ENCODE measurements at places on chromosomes 5 and 9.

DNA sequence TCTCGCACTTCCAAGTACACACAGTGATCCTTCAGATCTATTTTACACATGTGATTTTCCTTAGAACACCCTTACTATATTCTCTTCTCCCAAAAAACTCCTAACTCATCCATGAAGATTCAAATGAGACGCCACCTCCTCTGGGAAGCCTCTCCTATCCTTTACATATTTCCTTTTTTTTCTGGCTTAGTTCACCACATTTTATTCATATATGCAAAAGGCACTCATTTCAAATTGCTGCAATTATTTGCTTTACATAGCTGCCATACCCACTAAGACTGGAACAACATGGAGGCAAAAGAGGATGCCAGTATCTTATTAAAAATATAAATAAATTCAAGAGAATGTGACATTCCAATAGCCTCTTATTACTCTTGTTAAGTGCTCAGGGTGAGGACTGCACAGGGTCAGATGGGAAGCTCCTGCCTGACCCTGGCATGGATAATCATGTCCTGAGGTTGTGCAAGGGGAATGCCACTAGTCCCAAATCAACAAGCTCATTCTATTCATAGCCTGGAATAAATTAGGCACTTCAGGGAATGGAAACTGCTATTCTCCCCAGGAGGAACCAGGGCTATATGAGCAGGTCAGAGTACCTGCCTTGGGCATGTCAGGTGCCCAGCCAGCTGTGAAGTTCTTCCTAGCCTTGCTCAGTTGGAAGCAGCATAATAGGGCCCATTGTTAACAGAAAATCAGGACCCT, 262.9 kb downstream of the FBXL17 start:
- DNase-seq, result no peak

DNA sequence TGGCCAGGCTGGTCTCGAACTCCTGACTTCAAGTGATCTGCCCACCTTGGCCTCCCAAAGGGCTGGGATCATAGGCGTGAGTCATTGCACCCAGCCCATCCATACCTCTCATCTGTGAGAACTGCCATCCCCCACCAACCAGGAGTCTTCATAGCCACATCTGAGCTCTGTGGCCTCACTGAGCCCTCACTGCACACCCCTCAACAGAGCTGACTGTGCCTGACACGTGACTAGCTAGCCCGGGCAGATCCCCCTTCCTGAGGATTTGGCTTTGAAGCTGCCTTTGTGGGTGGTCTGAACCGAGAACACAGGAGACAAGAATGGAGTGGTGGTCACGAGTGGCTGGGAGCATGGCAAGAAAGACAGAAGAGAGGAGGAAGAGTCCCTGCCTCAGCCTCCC, 15.6 kb downstream of the AK8 start:
- DNase-seq, result no peak

- no peak for DNase-seq
Measured at GRCh38 chr5:55557123-55557522, 22.4 kb upstream of the PLPP1 start.

GRCh38 chr5:139666551-139666950, 18.4 kb downstream of the CXXC5 start:
- no peak for DNase-seq

GRCh38 chr9:88852794-88853193, 138.5 kb upstream of the S1PR3 start:
- DNase-seq, result no peak

DNA sequence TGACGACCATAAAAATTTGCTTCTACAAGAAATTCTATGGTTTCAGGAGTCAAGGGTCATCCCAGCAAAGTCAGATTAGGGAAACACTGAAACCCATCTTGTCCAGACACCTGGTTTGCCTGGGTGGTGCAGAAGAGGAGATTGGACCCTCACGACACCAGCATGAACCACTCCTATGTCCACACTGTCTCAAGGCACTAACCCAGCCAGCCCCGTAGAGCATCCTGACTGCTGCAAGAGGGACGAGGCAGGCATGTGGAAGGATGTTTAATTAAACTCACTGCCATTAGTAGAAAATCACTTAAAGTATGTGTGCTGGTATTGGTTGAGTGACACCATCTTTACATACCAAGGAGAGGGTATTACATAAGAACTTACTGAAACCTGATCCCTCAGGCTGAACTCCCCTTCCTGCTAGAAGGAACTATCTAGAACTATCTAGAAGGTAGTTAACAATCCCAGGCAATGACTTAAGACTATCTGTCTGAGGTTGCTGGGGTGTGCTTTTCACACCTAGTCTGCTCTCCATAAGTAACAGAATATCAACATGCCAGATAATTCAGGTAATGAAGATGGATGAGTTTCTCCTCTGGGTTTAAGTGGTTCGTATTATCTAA, 93.6 kb downstream of the SEMA6A start:
- no peak for DNase-seq

- no peak for DNase-seq
Measured at GRCh38 chr5:95686651-95687050, 3.9 kb upstream of the SPATA9 start.

- DNase-seq, result no peak
Measured at GRCh38 chr9:124602632-124603031, 95.4 kb upstream of the NR5A1 start.

GRCh38 chr9:88243736-88244135, 105.5 kb upstream of the SPATA31C2 start:
- DNase-seq, result no peak

GRCh38 chr5:109388407-109388806, 21.4 kb downstream of the PJA2 start:
- no peak for DNase-seq

DNA sequence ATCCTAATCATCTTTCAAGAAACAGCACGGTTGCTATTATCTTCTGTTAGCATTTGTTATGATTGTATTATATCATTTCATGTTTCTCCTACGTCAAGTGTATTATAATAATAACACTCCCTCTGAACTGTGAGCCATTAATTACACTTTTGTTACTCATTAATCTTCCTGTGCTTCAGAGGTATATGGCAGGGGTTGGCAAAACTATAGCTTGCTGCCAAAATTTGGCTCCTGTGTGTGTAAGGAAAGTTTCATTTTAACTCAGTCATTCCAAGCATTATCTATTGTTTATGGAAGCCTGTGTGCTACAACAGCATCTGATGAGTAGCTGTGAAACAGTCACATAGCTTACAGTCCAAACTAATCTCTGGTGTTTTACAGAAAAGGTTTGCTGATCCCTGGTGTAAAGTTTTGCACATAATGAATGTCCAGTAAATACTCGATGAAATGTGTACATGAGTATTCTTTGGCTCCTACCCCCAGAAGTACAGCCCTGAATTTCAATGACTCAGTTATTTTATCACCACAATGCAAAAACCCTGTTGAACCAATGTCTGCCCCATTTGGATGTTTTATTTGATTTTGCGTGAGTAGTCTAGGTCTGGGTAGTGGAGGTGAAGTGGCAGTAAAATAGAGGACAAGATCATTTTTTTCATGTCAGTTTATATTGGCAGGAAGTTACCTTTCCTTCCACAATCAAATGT, 648.2 kb downstream of the MAT2B start:
- DNase-seq, result no peak

DNA sequence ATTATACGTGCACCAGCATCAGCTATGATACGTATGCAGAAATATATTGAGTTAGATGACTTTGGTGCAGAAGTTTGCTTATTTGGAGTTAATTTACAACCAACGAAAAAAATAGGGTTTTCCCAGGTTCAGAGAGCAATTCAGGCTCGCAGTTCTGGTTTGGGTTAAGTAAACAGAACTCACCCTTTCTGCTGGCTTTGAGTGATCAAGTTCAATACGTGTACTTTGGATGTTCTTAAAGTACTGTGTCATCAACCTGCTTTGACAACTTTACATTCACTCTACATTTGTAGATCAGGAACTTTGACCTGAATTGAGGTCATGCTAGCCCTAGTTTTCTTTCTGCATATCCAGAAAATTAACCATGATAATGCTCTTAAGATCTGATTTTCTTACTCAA, 40.7 kb downstream of the ACOT12 start:
- no peak for DNase-seq

GRCh38 chr5:157607371-157608161, 32.0 kb upstream of the ADAM19 start:
- DNase-seq, result no peak

GRCh38 chr5:7714119-7714518, 136.8 kb downstream of the CFAP90 start:
- DNase-seq, result no peak

DNA sequence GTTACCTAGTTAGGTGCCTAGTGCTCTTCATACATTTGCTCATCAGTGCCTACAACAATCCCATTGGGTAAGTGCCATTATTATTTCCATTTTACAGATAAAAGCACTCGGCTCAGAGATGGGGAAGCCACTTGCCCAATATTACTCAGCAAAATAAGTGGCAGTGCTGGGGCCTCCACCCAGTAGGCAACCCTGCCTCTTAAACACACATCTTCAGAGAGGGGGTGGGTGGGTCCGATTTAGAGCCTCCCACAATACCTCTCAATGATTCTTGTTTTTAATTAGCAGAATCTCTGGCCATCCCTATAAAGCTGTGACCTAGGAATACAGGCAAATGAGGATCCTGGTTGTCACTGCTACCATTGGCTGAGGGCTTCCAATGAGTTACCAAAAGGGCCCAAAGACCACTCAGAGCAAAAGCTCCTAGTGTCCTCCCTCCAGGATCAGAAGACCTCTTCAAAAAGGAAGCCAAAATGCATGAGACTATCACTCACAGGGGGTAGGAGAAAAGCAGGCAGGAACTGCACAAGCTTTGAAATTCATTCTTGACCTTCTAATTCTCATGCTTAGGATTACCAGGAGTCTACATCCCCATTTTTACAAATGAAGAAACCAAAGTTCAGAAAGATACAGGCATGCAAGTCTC, 36.1 kb upstream of the UBE2D2 start:
- no peak for DNase-seq

GRCh38 chr9:110050925-110051355, 157.0 kb downstream of the C9orf152 start:
- DNase-seq, result peak; percentile 72

GRCh38 chr9:4430432-4431261, 59.6 kb upstream of the SLC1A1 start:
- no peak for DNase-seq

GRCh38 chr5:56684159-56684558, 131.2 kb upstream of the MAP3K1 start:
- no peak for DNase-seq

DNA sequence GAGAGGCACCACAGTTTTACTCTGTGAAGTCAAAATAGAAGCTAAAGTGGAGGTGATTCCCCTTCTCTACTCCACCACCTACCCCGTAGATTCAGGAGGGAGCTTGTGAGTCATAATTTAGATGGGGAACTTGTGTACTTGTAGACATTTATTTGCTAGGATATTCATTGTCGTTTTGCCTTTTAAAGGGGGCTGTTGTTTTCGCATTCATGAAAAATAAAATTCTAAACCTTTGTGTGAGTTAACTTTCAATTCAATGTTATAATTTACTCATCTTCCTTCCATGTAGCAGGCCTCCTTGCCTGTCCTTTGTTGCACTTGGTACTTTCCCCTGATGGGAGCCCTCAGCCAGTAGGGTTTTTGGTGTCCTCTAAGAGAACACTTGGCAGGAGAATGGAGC, 22.0 kb downstream of the SECISBP2 start:
- DNase-seq, result no peak

- DNase-seq, result no peak
Measured at GRCh38 chr9:97874624-97875023, 21.6 kb downstream of the FOXE1 start.

DNA sequence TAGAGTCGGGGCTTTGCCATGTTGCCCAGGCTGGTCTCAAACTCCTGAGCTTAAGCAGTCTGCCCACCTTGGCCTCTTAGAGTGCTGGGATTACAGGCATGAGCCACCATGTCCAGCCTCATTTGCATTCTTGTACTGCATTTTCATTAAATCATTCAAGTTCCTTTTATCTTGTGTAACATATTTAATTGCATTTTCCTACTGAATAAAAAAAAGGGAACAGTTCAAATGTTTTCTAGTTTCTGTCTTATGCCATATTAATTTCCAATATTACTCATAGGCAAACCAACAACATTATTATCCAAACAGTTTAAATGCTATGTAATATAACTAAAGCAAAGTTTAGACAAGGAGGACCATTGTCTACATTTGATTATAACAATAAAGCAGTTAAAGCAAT, 6.1 kb downstream of the SLC31A1 start:
- no peak for DNase-seq

DNA sequence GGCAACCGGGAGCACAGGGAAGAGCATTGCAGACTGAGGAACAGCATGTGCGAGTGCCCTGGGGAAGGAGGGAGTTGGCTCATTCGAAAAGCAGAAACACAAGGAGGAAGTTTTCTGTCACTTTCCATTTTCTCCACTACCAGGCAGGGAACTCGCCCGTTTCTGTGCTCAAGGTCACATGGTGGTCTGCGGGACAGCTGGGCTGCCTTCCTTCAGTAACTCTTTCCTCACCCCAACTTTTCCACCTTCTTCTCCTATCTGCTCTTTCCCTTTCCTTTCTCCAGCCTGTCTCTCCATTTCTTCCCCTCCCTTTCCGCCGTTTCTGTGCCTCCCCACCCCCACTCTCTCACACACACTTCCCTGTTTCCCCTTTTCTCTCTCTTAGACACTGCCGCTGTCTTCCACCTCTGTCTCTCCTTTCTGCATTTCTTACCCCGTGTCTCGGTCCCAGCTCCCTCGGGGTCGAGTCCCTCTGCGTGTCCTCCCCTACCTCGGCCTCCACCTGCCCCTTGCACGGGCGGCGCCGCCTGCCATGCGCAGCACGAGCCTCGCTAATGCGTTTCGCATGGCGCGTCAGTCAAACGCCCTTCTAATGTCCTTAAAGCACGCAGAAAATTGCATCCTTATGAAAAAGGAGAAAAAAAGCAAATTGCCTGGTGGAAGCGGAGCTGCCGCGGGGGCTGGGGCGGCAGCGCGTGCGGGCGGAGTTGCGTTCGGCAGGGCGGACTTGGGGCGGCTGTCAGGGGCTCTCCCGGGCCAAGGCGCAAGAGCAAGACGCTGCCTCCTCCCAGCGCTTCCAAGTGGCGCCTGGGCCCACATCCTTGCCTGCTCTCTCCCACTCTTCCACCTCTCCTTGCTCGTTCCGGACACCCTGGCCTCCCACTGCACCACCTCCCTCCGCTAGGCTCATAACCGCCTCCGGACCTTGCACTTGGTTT, 9.5 kb downstream of the BARX1 start:
- DNase-seq, result no peak

- DNase-seq, result no peak
Measured at GRCh38 chr5:133259199-133259997, 207.6 kb downstream of the HSPA4 start.

DNA sequence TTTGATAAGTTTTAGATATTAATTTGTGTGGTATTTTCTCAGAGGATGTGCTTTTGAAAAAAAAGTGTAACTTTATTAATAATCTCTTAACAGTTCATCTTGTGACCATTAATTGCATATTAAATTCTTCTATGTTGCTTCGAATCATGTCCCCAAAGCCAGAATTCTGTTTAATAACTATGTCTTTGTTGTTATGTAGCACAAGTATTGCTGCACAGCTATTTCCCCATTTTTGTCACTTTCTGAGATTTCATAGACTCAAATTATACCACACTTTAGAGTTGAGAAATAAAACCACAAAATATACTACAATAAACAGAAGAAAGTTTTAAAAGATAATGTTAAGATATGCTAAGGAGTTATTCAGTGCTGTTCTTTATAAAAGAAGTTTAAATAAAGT, 2.8 kb downstream of the MEF2C start:
- no peak for DNase-seq

- DNase-seq, result peak; percentile 66
Measured at GRCh38 chr5:139415221-139415861, 11.5 kb upstream of the SPATA24 start.

Measured in ascending aorta (tissue), 2 donors.